ENCODE measurements at places on chromosomes 11 and 22. TPM values are rescaled to one million over a fixed set of nuclear protein-coding genes. Genes with fewer than 3 reads are reported as not detected.

DNA sequence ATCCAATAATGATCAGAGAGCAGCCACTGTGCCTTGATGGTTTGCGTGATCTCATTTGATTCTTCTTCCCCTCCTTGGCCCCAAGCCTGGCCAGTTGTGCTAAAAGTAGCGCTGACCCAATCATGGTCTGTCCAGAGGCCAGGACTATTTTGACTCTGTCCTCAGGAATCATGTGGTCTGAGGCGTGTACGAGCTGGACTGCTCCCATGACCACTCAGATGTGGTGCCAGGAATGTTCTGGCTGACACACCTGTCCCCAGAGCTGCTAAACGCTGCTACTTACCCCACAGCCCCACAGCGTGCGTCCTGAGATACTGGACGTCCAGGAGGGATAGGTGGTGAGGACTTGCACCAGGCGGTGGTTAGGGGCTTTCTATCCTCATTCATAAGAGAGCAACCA is 70.5 kb downstream of the FEZ1 start:
- no peak for DNase-seq

DNA sequence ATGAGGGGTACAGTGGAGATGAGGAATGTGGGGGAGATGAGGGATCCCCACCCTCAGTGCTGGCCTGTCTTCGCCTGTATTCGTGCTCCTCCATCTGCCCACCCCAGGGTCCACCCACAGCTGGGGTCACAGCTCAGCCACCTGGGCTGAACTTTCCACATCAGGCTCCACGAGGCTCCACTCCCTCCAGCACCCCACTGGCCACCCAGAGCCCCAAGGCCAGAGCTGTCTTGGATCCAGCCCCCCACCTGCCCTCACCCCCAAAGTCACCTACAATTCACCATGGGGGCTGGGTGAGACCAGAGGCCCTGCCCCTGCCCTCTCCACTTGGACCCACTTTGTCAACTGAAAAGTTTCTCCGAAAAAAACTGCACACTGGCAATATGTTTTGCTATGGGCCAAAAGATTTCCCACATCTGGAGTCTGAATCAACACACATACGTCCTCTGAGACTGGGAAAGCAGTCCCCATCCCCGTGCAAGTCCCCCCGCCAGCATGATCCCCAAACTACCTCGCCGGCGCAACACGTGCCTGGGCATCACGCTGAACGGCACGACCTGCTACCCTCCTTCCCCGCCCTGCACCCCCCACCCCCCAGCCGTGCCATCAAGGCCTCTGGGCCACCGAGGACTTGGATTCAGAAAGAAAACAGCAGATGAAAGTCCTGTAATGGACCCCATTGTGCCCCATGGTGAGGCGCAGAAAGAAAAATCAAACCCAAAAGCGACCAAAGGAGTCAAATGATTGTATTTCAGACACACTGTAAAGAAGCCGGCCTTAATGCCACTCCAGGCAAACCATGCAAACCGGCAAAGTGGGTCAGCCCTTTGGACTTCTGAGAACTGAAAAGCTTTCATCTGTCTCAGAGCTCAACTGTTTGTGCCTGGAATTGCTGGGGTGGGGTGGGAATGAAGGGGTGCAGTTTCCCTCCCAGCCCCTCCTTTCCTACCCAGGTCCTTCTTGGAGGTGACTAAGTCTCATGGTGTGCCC is 16.5 kb upstream of the GAL start:
- no peak for DNase-seq

DNA sequence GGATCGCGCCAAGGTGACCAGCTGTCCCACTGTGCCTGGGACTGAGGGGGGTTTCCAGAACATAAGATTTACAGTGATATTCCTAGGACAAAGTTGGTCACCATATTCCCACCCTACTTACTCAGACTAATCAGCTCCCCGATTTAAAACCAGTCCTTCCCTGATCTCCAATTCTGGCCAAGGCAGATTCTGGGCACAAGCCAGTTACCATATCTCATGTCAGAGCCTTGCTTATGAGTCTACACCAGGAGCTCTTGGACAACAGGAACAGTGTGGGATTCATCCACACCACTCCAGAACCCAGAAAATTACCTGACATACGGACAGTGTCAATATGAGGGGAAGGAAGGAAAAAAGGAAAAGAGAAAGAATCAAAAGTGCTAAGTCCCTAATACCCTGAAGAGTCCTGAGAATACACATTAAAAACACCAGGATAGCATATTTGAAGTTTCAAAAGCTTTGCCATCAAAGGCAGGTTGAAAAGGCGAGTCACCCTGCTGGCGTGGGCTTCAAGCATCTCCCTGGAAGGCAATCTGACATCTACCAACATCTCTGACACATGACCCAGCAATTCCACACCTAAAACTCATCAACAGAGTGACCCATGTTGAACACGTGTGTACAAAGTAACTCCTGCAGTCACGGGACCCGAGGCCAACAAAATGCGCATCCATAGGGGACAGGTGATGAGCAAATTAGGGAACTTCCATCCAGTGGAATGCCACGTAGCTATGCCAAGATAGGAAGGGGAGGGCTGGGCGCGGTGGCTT is 8.0 kb upstream of the IL2RB start:
- DNase-seq, result no peak

DNA sequence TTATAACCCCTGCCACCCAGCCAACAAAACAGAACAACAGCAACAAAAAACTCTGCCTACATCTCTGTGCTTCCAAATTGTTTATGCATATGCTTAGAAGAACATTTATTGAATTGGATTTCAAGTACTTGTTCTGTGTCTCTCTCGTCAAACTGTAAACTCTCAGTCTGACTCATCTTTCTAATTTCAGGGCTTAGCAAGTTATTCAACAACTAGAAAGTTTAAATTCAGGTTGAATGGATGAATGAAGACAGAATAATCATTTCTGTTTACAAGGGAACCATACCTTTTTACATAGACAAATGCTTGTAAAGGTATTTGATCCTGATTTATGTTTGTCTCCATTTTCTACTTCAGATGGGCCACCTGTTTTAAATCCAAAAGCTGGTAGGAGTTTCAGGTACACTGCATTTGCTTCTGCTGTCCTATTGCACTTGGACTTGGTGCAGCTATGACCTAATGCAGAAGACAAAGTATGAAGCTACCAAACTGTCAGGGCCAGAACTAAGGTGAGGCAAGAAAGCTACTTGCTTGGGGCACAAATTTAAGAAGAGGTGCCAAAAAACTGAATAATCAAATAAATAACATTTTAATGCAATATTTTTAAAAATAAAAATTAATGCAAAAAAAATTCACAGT is 1.6 kb upstream of the FBXO3 start:
- no peak for DNase-seq

GRCh38 chr11:117369534-117369933 is 41.9 kb downstream of the CEP164 start:
- DNase-seq, result no peak

DNA sequence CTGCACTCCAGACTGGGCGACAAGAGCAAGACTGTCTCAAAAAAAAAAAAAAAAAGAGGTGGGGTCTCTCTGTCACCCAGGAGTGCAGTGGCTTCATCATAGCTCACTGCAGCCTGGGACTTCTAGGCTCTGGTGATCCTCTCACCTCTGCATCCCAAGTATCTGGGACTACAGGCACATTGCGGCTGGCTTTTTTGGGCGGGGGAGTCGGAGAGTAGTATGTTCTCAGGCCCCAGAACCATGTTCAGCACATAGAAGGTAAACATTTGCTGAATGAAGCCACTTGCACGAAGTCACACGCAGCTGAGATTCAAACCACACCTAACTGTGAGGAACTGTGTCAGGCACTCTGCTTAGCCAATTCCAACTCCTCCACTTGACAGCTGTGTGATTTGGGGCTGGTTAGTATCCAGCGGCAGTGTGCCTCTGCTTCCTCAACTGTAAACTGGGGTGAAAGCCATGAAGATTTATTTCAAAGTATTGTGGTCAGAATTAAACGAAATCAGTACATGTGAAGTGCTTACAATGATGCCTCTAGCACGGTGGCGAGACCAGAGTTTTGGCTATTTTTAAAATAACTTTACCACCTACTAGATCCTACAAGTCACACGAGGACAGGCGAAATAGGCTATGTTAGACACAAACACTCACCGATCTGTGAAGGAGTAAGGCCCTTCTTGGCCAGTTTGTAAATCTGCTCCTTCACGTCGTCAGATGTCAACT is 789 bp downstream of the RPS13 start:
- no peak for DNase-seq

- no peak for DNase-seq
These were observed 73.4 kb downstream of the WNT7B start for GRCh38 chr22:45903355-45904135.

DNA sequence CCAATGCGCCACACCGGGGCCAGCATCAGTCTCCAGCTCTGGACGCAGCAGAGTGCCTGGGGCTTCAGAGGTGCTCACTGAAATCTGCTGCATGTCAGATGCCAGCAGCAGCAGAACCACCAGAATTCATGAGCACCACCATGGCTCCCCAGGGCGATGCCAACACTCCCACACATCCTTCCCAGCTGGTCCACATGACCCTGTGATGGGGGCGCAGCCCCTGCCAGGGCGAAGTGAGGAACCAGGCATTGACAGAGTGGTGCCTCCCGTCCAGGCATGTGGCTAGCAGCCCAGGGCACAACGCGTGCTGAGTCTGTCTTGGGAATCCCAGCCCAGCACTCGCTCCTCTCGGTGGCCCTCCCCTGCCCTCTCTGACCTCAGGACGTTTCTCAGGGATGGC is 80.4 kb downstream of the DHCR7 start:
- DNase-seq, result no peak

Gene CSNK2A3
- 5.4 TPM for total RNA-seq
